Activated gamma-delta T cell treated with Interleukin-2 at 50 U/mL for 16 hours (primary cell): ENCODE measurements at places on chromosomes 3 and 15.

GRCh38 chr3:39407259-39407629, 724 bp downstream of the RPSA start:
- no peak for DNase-seq

GRCh38 chr3:87694678-87695077, 364.1 kb downstream of the CGGBP1 start:
- no peak for DNase-seq

GRCh38 chr3:170905862-170906261, 2.6 kb downstream of the EIF5A2 start:
- DNase-seq, result no peak

DNA sequence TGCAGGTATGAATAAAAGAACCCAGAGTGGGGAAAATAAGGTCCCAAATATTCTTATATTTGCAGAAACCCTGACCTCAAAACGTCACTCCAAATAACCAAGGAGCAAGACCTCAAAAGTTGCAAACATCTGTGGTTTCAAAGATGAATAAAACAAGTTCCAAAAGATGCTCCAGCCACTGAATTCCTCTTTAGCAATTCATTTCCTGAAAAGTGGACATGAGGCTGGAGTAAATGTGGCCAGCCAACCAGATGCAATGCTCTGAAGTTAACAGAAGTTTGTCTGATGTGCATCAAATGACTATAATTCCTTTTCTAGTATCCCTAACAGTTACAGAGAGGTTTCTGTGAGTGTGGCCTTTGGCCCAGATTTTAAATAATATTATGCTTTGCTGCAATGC, 71.2 kb upstream of the WNT5A start:
- no peak for DNase-seq

- no peak for DNase-seq
These were observed 349.2 kb upstream of the CCDC54 start for GRCh38 chr3:107028086-107028485.

DNA sequence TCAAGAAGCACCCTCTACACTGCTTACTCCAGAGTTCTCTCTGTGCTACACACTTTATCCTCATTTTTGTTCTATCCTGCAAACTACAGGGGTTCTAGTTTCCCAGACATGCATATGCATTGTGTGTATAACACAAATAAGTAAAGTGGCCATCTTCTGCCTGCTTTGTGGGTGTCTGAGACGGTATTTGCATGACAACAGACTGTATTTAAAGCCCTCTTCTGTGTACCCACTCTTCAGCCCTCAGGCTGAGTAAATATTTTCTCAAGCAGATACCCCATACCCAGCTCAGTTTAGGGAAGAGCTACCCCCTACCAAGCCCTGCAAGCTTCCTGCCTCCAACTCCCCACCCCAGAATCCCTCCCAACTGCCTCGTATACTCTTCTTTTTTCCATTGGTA, 31.7 kb downstream of the SYNPR start:
- DNase-seq, result no peak
